ENCODE measurements at places on chromosomes 2 and 18.

DNA sequence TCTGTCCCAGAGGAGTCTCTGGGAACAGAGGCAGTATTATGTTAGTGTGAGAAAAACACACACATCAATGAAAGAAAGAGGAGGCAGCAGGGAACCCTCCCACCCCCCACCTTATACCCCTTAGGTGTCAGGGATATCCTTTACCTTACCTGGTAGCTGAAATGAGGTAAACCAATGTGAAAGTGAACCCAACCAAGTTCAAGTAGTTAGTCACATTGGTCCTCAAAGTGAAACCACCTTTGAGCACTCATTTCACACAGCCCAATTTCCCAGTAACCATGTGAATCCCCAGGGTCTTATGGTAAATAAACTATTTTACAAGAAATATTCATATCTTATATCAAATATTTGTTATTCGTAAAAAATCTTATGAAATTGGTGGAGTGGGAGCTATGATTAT, 377.8 kb downstream of the LRATD1 start:
- DNase-seq, result no peak

GRCh38 chr2:64296140-64296480, 151.9 kb upstream of the PELI1 start:
- DNase-seq, result no peak

DNA sequence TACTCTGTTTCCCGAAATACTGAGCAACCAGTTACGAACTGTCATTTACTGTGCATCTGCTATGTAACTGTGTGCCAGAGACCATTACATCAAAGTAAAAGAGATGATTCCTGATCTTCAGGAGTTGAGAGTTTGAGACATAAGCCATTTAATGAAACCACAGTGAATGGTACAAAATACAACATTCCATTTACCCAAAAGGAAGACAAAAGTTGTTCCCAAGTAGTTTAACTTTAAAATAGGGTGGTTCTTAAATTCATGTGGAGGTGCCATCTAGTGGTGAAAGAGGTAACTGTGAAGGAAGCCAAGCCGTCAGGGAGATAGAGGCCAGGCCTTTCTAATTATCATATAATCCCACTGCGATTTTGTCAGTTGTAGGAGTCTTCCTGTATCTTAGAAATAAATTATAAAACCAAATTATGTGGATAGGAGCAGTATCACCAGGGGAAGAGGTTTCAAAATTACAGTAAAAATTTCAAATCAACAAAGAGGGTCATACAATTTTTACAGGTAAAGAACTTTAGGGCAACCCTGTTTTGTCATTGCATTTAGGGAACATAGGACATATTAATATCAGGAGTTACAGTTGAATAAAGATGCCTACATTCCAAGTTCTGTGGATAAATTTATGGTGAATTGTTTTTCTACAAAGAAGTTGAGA, 67.7 kb downstream of the EPAS1 start:
- DNase-seq, result peak; percentile 41

DNA sequence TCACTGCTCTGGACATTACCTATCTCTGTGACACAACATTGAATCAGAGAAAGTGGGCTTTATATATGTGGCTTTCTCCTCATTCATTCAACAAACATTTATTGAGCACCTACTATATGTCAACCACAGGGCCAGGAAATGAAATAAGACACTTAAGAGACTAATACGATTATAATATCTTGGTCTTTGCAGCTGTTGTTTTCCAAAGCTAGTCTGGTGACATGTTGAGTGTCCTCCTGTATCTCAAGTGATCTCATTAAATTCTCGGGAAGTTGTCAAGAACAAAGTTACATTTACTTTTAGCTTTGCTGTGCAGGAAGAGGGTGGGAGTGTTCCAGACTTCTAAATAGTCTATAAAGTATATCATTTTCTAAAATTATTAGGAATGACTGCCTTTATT, 164.6 kb upstream of the SP5 start:
- no peak for DNase-seq

DNA sequence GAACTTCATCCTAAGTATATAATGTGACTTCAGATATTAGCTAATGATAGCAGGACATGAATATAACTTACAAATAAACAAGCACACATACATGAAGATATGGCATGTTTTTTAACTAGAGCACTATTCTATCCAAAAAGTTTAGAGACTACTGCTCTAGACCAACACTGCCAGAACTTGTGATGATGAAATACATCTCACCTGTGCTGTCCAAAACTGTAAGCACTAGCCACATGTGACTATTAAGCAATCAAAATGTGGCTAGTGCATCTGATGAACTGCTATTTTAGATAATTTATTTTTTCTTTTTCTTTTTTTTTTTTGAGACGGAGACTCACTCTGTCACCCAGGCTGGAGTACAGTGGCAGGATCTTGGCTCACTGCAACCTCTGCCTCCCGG, 7.1 kb downstream of the AAK1 start:
- no peak for DNase-seq

DNA sequence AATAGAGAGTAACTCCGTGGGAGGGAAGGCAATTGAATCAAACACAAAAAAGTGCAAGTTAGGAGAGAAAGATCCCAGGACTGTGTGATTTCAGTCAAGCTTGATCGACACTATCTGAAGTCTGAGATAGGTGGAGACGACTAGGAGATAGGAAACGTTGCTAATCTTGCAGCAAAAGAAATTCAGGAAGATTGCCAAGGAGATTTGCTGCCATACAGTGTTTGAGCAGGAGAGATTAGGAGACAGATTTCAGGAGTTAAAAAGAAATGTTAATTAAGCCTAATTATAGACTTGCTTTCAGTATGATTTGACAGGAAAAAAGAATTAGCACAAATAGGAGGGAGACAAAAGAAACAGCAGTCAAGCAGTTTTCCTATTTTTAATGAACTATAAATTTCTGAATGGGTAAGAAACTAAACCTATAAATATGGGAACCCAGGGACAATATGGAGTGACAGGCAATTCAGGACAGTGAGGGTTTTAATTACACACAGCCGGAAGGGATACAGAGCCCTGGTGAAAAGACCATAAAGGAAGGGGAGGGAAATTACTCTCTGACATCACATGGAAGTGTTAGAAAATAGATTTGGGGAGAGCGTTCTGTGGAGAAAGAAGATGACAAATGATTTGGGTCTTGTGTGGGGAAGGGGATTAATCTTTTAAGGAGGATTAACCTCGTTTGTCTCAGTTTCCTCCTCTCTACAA, 72.6 kb downstream of the SUCLG1 start:
- DNase-seq, result no peak

DNA sequence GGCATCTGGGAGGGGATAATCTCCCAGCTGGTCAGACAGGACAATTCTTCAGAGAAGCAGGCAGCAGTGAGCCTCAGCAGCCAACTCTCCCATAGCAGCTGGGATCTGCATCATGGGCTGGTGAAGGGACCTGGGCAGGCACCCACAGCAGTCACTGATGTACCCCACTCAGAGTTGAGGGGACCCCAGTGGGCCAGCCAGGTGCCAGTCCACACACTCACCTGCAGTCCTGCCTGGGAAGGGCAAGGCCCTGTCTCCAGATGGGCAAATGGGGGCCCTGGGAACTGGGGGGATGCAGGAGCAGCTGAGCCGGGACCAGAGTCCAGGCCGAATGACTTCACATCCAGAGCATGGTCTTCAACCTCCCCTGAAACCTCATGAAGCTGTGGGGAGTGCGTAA, 170.4 kb downstream of the ZFP36L2 start:
- no peak for DNase-seq

- no peak for DNase-seq
Observed at GRCh38 chr18:5244941-5245340, 47.9 kb upstream of the AKAIN1 start.

DNA sequence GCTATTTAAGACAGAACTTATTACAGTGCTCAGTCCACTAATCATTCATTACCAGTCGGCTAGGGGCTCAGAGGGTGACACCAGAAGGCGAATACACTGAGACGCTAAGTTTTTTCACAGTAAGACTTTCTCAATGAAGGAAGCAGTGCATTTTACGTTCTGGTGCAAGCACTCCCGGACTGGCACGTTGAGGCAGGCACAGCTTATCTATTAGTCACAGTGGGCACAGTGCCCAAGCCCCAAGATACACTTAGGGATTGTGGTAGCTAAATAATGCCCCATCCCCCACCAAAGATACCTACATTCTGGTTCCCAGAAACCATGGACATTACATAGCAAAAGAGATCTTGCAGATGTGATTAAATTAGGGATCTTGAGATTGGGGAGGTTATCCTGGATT, 32.6 kb upstream of the BCL11A start:
- no peak for DNase-seq

DNA sequence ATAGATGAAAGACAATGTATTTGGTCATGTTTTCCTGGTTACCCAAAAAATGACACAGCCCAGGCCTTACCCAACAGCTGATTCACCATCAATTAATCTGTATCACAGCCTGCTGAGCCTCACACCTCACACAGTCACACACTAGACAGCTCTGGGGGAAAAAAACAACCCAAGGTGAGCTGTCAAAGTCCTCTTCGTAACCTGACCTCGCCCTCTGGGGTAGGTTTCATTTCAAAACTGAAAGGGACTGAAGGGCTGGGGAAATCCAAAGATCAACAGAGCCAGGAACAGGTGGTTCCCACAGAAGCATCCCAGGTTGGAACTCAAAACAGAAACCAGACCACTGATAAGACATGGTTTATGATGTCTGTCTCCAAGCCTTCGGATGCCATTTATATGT, 18.2 kb upstream of the PCBP1 start:
- no peak for DNase-seq

GRCh38 chr18:29154758-29155725, 978.1 kb upstream of the CDH2 start:
- peak; percentile 87 for DNase-seq

DNA sequence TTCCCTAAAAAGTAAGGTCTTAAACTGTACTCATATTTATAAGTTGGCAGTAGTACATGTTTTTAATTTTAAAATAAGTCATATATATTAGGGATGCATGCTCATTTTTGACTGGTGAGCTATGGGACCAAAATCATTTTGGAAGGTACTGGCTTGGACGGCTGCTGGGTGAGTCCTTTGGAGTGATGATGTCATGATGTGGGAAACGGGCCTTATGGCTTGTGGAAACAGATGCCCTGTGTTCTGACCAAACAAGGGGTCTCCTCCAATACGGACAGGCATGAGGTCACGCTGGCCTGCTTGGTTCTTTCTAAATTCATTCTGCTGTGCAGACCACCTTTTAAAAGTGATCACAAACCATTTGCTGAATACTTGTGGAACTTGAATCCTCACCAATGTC, 109.2 kb upstream of the MGAT5 start:
- no peak for DNase-seq

DNA sequence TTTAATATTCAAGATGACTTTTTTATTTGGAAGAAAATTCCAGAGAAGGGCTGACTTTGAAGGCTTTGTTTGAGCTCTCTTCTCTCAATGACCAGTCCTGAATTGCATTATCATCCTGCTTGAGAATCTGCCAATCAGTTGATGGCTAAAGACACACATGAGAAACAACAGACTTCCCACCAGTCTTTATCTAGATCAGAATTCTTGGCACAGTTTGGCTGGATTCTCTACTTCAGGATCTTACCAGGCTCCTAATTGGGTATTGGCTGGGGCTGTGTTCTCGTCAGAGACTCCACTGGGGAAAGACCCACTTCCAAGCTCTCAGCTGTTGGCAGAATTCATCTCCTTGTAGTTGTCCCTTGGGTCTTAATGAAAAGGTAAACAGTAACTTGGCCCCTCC, 86.0 kb downstream of the WDSUB1 start:
- no peak for DNase-seq

GRCh38 chr2:109471658-109472057, 142.1 kb downstream of the SEPTIN10 start:
- DNase-seq, result no peak

DNA sequence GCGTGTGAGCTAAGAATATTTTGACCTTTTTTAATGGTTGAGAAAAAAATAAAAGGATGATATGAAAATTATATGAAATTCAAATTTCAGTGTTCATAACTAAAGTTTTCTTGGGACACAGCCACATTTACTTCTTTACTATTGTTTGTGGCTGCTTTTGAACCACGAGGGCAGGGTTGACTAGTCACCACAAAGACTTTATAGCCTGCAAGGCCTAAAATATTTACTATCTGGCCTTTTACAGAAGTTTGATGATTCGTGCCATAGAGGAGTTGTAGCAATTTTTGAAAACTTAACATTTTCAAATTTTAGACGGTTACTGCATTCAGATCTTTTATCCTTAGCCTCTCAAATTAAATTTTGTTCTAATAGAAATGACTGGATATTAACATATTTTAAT, 69.9 kb downstream of the LIMS1 start:
- DNase-seq, result no peak

DNA sequence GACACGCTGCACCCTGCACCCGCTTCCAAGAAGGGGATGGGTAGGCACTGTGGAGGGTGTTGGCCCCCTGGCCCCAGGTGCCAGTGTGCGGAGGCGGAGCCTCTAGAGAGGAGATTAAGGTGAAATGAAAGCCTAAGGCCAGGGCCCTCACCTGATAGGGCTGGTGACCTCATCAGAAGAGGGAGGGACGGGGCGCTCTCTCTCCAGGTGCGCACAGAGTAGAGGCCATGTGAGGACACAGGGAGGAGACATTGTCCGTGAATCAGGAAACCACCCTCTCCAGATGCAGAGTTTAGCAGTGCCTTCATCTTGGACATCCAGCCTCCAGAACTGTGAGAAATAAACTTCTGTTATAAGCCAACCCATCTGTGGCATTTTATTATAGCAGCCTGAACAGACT, 62.3 kb downstream of the PSMG2 start:
- DNase-seq, result no peak

GRCh38 chr18:74935434-74935833, 273.5 kb downstream of the PTGR3 start:
- no peak for DNase-seq

Data from HS-5 (cell line).